Activated naive CD4-positive, alpha-beta T cell treated with anti-CD3 and anti-CD28 coated beads, Interleukin-2, amount 10 ng/mL, durations not matched to agents 5 hours and 36 hours (primary cell): ENCODE measurements at places on chromosomes 3 and 15. TPM values are rescaled to one million over a fixed set of nuclear protein-coding genes. Genes with fewer than 3 reads are reported as not detected.

The ZIC4 gene
- total RNA-seq: not detected

The RAB6B gene
- total RNA-seq: not detected

The TRMT10C gene
- total RNA-seq: 23.4 TPM

The TNFAIP8L3 gene
- 0.17 TPM for total RNA-seq

The C2CD4A gene
- not detected for total RNA-seq

The CCRL2 gene
- total RNA-seq: 5.2 TPM

The MAGEL2 gene
- total RNA-seq: not detected

The SLC2A2 gene
- total RNA-seq: not detected

The SH2D7 gene
- not detected for total RNA-seq

The VGLL3 gene
- not detected for total RNA-seq

The GLDN gene
- total RNA-seq: not detected

The PAK6 gene
- total RNA-seq: 0.48 TPM

The ZNF660 gene
- total RNA-seq: not detected

The NEK11 gene
- 1.7 TPM for total RNA-seq

The LRRK1 gene
- total RNA-seq: 1.2 TPM

The ALS2CL gene
- 28.9 TPM for total RNA-seq

The GASK1A gene
- total RNA-seq: not detected

The RARB gene
- not detected for total RNA-seq

The GP9 gene
- not detected for total RNA-seq

The CFAP92 gene
- total RNA-seq: 0.13 TPM

The SIDT1 gene
- total RNA-seq: 19.7 TPM

The MGA gene
- 36.3 TPM for total RNA-seq

The MEGF11 gene
- not detected for total RNA-seq

The SYNPR gene
- total RNA-seq: not detected

The PRR20G gene
- not detected for total RNA-seq

The ROBO2 gene
- not detected for total RNA-seq

The ITIH1 gene
- not detected for total RNA-seq

The IL17RC gene
- 0.29 TPM for total RNA-seq

The SLC9C1 gene
- not detected for total RNA-seq

The EIF2B5 gene
- 48.1 TPM for total RNA-seq

The NRG4 gene
- total RNA-seq: not detected

The CLEC3B gene
- total RNA-seq: 0.41 TPM

The DAZL gene
- not detected for total RNA-seq

The CXCR6 gene
- total RNA-seq: 1.7 TPM

The BLM gene
- total RNA-seq: 31.2 TPM

The CADPS gene
- not detected for total RNA-seq

The DISP2 gene
- total RNA-seq: 0.08 TPM

The PAQR9 gene
- not detected for total RNA-seq

The WDR93 gene
- total RNA-seq: not detected

The MCTP2 gene
- 16.6 TPM for total RNA-seq

The ACP3 gene
- total RNA-seq: not detected

The MASP1 gene
- not detected for total RNA-seq

The A4GNT gene
- total RNA-seq: not detected

The BOC gene
- not detected for total RNA-seq

The SEMA3G gene
- not detected for total RNA-seq

The CCR4 gene
- 31.8 TPM for total RNA-seq

The MORC1 gene
- not detected for total RNA-seq

The DPPA4 gene
- not detected for total RNA-seq

The ASB14 gene
- not detected for total RNA-seq

The TYRO3 gene
- 1.9 TPM for total RNA-seq

The GAP43 gene
- not detected for total RNA-seq

The HRG gene
- total RNA-seq: not detected

The MAPK6 gene
- 20.3 TPM for total RNA-seq

The CPOX gene
- 60.3 TPM for total RNA-seq

The FBXW12 gene
- not detected for total RNA-seq

The GOLGA8T gene
- total RNA-seq: 0.28 TPM
